ENCODE measurements at places on chromosomes 6 and 20. TPM values are rescaled to one million over a fixed set of nuclear protein-coding genes. Genes with fewer than 3 reads are reported as not detected.

DNA sequence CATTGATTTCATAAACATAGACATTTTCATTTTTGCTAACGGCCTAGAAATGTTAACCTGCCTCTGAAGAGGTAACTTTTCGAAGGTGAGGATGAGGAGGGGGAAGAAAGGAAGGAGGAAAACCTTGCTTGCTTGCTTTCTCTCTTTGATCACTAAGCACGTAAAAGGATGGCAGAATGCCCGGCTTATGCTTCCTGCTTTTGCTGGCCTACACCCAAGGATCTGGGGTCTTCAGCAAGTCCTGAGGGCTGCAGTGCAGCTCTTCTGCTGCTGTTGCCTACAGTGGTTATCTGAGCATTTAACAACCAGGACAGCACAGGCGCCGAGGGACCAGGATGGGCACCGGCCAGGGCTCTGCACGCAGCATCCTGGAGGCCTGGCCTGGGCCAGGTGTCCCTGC, 150.8 kb upstream of the TAB2 start:
- DNase-seq: no peak

GRCh38 chr6:40343318-40343876, 243.8 kb downstream of the LRFN2 start:
- no peak for DNase-seq

GRCh38 chr6:130482645-130483390, 117.0 kb downstream of the TMEM200A start:
- DNase-seq: no peak

DNA sequence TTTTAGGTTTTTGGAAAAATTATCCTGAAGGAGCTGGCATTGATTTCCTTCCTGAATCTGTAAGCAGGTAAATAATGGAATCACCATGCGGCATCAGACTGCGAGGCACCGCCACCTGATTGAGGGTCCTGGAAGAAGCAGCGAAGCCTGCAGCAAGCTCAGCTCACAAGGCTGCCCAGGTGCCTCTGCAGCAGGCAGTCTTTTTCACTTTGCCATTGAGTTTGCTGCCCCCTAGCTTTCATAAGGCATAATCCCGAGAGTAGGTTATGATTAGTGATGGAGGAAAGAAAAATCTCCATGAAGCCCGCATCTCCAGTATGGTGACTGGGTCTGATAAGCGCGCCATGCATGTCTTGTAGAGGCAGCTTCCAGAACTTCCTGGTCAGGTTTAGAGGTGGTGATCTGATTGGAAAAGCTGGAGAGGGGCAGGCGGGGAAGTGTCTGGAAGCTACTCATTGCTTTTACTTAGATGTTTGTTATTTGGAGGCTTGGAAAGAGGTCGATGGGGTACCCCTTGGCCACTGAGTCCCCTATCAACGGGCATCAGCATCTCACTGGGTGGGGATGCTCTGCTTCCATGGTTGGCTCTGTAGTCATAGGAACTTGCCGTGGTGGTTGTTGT, 26.7 kb downstream of the IYD start:
- peak; percentile 55 for DNase-seq

The STMND1 gene
- not detected for total RNA-seq

- no peak for DNase-seq
These were observed 13.6 kb downstream of the IL20RA start for GRCh38 chr6:137031122-137031521.

All from activated CD4-positive, alpha-beta T cell treated with anti-CD3 and anti-CD28 coated beads for 36 hours (primary cell).